H9 (cell line): ENCODE measurements at places on chromosomes 6 and 20. TPM values are rescaled to one million over a fixed set of nuclear protein-coding genes. Genes with fewer than 3 reads are reported as not detected.

DNA sequence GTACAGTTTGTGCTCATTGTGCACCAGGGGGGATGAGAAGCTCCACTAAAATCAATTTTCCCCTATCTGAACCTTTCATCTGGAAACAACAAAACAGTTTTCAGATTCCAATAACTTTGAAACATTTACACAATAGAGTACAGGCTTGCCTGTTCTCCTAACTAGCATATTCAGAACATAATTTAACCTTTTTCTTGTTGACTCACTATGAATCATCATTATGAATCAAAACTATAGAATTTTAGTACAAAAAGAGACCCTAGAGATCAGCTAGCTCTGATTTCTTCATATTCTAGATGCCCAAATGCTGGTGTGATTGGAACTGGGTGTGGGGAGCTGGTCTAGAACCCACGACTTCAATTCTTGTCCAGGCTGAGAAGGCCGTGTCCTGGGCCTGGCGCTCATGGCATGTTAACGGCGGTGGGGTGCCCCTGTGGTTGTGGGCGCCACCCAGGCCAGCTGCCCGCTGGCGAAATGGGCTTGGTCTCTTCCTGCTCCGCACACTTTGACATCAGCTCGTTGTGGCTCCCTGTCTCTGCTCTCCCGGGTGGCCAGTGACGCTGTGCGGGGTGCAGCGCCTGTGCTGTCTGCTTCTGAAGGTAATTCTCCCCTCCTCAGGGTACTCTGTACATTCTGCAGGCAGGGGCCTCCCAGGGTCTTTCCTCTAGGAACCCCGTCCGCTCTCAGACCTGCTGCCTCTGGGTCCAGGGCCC lies 29.9 kb upstream of the AGPAT4 start:
- no peak for DNase-seq
- H3K27ac ChIP-seq, result no peak overlapping the region
- H3K4me1 ChIP-seq, result no peaks in the 10 kb centered on the region
- peaks cover 14% of the 10 kb centered on the region for H3K36me3 ChIP-seq

- H3K36me3 ChIP-seq, result no peaks in the 10 kb centered on the region
- peaks cover 2% of the 10 kb centered on the region; the same call in 1 of the 2 replicates for H3K4me1 ChIP-seq
- no peak overlapping the region for H3K27ac ChIP-seq
- no peak for DNase-seq
- no peaks in the 10 kb centered on the region for H3K27me3 ChIP-seq
These were observed 14.8 kb upstream of the IP6K3 start for GRCh38 chr6:33761581-33761921.

DNA sequence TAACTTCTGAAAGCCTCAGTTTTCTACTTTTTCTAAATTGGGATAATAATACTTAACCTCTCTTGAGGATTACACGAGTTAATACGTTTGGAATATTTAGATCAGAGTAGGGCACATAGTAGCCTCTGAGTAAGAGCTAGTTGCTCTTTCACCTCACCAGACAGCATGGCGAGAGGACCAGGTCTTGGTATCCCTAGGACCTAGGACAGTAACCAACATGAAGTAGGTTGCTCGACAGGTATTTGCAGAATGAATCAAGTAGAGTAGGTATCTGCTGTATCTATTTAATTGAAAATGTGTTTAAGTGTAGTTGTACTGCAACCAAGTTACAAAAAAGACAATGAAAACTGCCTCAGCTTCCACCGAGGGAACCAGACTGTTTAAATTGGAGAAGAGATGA lies 1.4 kb downstream of the CDC5L start:
- peaks cover 38% of the 10 kb centered on the region for H3K36me3 ChIP-seq
- no peaks in the 10 kb centered on the region for H3K27me3 ChIP-seq
- no peak overlapping the region for H3K27ac ChIP-seq
- no peaks in the 10 kb centered on the region for H3K4me1 ChIP-seq
- DNase-seq, result no peak

DNA sequence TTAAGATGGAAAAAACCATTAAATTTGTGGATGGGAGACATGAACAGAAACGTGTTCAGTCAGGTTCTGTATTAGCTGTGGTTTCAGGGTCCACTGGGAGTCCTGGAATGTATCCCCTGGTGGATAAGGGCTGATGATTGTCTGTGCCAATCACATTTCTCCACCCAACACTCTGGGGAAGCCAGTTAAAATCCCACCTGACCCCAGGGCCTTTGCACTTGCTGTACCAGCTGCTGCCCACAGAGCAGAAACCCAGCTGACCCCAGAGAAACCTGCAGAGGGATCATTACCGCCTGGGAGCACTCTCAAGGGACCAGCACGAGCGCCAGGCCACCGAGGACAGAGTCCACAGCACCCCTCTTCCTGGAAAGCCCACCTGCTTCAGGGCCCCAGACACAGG lies 260.7 kb downstream of the PREX1 start:
- peaks cover 8% of the 10 kb centered on the region for H3K36me3 ChIP-seq
- H3K4me3 ChIP-seq, result no peak overlapping the region
- no peak for DNase-seq
- H3K4me1 ChIP-seq, result no peaks in the 10 kb centered on the region

DNA sequence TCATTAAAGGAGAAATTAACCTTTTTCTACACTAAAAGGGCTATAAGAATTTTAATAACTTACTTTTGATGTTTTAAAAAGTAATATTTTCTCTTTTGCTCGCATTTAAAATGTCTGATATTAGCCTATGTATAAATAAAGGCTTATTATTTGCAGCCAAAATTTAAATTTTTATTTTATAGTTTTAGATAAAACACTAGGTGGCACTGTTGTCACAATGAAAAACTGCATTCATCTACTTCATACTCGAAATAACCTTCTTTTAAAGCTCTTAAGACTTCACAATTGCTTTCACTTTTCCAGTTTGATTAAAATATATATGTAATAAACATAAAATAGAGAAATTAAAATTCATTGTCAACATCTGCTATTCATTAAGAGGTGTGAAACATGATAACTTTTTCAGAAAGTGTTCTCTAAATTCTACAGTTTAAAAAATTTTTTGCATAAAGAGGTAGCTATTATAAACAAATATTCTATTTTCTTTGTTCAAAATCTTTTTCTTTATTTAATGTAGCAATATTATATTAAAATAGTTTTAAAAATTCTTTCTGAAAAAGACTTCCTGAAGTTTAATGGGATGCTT lies 78.8 kb upstream of the DEFB112 start:
- no peaks in the 10 kb centered on the region for H3K36me3 ChIP-seq
- no peaks in the 10 kb centered on the region for H3K4me1 ChIP-seq
- no peak for DNase-seq
- no peak overlapping the region for H3K4me3 ChIP-seq

DNA sequence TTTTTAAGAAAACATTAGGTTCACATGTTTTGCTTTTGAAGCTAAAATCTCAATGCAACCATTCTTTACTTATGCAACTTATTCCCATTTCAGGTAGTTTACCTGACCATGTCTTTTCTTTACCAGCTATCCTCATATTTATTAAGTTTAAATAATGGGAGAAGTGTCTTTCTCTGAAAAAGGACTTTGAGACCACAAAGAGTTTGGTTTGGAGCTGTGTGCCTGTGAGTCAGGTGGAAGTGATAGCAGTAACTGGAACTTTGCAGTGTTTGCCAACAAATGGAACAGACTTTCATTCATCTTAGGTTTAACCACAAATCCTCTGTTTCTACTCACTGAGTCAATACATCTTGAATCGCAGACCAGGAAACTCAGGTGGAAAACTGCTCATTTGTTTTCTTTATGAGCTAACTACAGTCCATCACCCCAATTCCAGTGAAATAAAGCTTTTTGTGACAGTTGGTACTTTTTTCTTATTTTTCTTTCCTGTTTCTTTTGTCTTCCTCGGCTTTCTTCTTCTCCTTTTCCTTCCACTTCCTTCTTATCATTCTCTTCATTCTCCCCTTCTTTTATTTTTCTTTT lies 148.3 kb upstream of the RIN2 start:
- DNase-seq, result no peak
- H3K4me1 ChIP-seq, result no peaks in the 10 kb centered on the region
- no peaks in the 10 kb centered on the region for H3K27me3 ChIP-seq

- no peak for DNase-seq
- H3K27me3 ChIP-seq, result no peaks in the 10 kb centered on the region
- no peak overlapping the region for H3K27ac ChIP-seq
- no peaks in the 10 kb centered on the region for H3K36me3 ChIP-seq
- H3K4me1 ChIP-seq, result no peaks in the 10 kb centered on the region
These were observed 64.2 kb upstream of the FAM184A start for GRCh38 chr6:119142637-119143036.

FAM83C gene
- total RNA-seq, result not detected in 2 replicates

TPX2 gene
- total RNA-seq, result 161 TPM in 2 replicates
